Islet precursor cell (in vitro differentiated cells): ENCODE measurements at places on chromosomes 7 and 10.
A peak's percentile ranks its signal among the peaks of the same experiment; 100 is the strongest.

GRCh38 chr7:110909117-110909516, 181.8 kb upstream of the LRRN3 start:
- DNase-seq = no peak

GRCh38 chr7:130020434-130020833, 30.7 kb downstream of the ZC3HC1 start:
- no peak for DNase-seq

- no peak for DNase-seq
These were observed 197.7 kb downstream of the SEMA3A start for GRCh38 chr7:83996879-83997278.

DNA sequence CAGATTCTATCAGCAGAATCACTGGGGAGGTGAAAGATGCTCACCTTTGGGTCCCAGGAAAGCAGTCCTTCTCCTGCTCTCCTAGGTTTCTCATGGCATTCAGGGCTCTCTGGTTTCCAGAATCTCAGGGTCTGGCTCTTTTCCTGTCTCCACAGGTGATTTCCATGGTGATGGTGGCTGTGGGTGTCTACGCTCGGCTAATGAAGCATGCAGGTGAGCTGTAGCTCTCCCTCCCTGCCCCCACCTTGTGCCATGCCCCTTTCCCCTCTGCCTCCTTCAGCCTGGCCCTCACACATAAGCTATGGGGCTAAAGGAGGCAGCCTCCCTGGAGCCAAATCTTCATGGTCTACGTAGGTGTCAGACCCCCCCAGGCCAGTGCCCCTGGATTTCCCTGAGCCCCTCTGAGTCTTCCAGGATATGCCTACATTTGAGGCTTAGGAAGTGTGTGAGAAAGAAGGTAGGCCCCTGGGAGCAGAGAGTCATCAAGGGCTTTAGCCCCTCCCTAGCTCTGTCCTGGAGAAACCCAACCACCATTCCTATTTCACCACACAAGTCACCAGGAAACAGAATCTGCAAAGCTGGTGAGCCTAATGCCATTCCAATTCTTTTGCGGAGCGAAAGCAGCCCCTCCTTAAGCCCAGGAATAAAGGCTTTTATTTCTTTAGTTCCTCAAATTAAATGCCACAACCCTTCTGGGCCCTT, 17.2 kb downstream of the TSPAN33 start:
- DNase-seq = peak; percentile 40
